ENCODE measurements at places on chromosomes 4 and X.

GRCh38 chrX:32987142-32987541 lies 224.2 kb downstream of the DMD start:
- no peak for DNase-seq

GRCh38 chrX:110139172-110139571 lies 136.3 kb downstream of the TMEM164 start:
- no peak for DNase-seq

GRCh38 chrX:115408771-115409400 lies 119.4 kb downstream of the LUZP4 start:
- DNase-seq = peak; percentile 22

DNA sequence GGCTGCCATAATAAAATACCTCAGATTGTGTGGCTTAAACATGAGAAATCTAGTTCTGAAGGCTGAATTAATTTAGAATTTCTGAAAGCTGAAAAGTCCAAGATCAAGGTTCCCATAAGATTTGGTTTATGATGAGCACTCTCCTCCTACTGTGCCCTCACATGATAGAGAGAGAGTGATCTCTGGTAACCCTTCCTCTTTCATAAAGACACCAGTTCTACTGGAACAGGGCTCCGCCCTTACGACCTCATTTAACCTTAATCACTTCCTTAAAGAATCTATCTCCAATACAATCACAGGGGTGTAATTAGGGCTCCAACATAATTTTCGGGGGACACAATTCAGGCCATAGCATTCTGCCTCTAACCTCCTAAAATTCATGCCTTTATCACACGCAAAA lies 194.0 kb upstream of the MAB21L2 start:
- no peak for DNase-seq

Measured in GM23248 (cell line).